Pericardium fibroblast (primary cell): ENCODE measurements at places on chromosomes 6 and 20. TPM values are rescaled to one million over a fixed set of nuclear protein-coding genes. Genes with fewer than 3 reads are reported as not detected.

The RAET1G gene
- total RNA-seq, result 0.82 TPM in 1 of 2 replicates, not detected in the other

The SPDEF gene
- not detected in 2 replicates for total RNA-seq

The SLC17A3 gene
- total RNA-seq, result not detected in 2 replicates

The GPX5 gene
- not detected in 2 replicates for total RNA-seq

The PRDM13 gene
- total RNA-seq, result not detected in 2 replicates

The SLC26A8 gene
- not detected in 2 replicates for total RNA-seq

The HSP90AB1 gene
- total RNA-seq, result 534 and 585 TPM in 2 replicates

The BCAS1 gene
- total RNA-seq, result 0.17 TPM in 1 of 2 replicates, not detected in the other

The RFX6 gene
- total RNA-seq, result not detected in 2 replicates

The TCP11 gene
- not detected in 2 replicates for total RNA-seq

The NMBR gene
- not detected in 2 replicates for total RNA-seq

The MLN gene
- not detected in 2 replicates for total RNA-seq

The RIPOR3 gene
- 4.0 and 11.0 TPM in 2 replicates for total RNA-seq

The ADGB gene
- not detected in 2 replicates for total RNA-seq

The SRMS gene
- not detected in 2 replicates for total RNA-seq

The LY6G6F gene
- total RNA-seq, result not detected in 2 replicates

The FGD2 gene
- total RNA-seq, result not detected in 2 replicates

The KHDC1 gene
- total RNA-seq, result 4.1 and 4.6 TPM in 2 replicates

The JAG1 gene
- total RNA-seq, result 18.6 and 54.8 TPM in 2 replicates

The HTR1E gene
- total RNA-seq, result not detected in 2 replicates

The IL17F gene
- total RNA-seq, result not detected in 2 replicates

The SLC52A3 gene
- total RNA-seq, result not detected in 2 replicates

The SAMD10 gene
- 0.09 and 0.12 TPM in 2 replicates for total RNA-seq

The TCF21 gene
- 1.5 and 25.9 TPM in 2 replicates for total RNA-seq

The FAM83C gene
- total RNA-seq, result not detected in 2 replicates
